ENCODE measurements at places on chromosomes 1 and 21. TPM values are rescaled to one million over a fixed set of nuclear protein-coding genes. Genes with fewer than 3 reads are reported as not detected.

- H3K27me3 ChIP-seq = no peaks in the 10 kb centered on the region
- no peak for DNase-seq
- H3K4me3 ChIP-seq = no peak overlapping the region
- H3K27ac ChIP-seq = no peak overlapping the region
These were observed 47.1 kb downstream of the DDAH1 start for GRCh38 chr1:85417876-85418275.

GRCh38 chr1:41714638-41715389, 203.9 kb downstream of the HIVEP3 start:
- DNase-seq = no peak
- no peak overlapping the region for H3K27ac ChIP-seq
- no peaks in the 10 kb centered on the region for H3K36me3 ChIP-seq
- no peaks in the 10 kb centered on the region for H3K27me3 ChIP-seq

DNA sequence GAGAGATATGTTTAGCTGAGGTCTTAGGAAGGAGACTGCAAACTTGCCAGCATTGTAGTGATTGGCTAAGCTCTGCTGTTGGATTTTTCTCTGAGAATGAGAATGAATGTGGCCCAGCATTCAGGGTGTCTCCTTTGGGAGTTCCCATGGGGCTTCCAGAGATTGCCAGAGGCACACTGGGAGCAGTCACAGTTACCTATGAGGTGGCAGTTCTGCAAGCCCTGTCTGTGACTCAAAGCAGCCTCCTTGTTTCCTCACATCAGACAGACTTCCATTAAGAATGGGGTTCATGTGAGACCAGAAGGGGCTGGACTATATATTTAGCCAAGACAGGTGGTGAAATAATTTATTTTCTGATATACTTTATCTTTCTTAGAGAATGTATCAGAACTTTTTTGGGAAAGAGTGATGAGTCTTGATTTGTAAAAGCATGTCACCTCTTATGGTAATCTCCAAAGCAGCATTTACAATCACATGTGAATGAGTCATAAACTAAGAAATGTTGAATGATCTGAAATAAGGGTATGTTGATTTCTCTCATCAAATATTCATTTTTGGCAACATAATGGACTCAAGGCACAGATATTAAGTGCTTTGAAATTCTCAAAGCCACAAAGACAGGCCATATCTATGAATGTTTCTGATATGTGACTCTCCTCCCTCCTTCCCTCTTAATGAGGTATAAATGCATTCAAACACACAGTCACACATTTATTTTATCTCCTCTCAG, 9.5 kb upstream of the SLC19A2 start:
- no peak overlapping the region for H3K27ac ChIP-seq
- H3K4me3 ChIP-seq = no peak overlapping the region
- no peaks in the 10 kb centered on the region for H3K27me3 ChIP-seq

- no peaks in the 10 kb centered on the region for H3K36me3 ChIP-seq
- peak overlapping the region; percentile 77 for H3K27ac ChIP-seq
- DNase-seq = no peak
- no peaks in the 10 kb centered on the region for H3K27me3 ChIP-seq
These were observed 42.9 kb downstream of the ABCG1 start for GRCh38 chr21:42261829-42262200.

OR2L3 gene
- not detected for polyA plus RNA-seq

CHAF1B gene
- polyA plus RNA-seq = 0.77 TPM
